Uterus (tissue), 4 donors: ENCODE measurements at places on chromosomes 13 and 19. TPM values are rescaled to one million over a fixed set of nuclear protein-coding genes. Genes with fewer than 3 reads are reported as not detected.
A peak's percentile ranks its signal among the peaks of the same experiment; 100 is the strongest.

DNA sequence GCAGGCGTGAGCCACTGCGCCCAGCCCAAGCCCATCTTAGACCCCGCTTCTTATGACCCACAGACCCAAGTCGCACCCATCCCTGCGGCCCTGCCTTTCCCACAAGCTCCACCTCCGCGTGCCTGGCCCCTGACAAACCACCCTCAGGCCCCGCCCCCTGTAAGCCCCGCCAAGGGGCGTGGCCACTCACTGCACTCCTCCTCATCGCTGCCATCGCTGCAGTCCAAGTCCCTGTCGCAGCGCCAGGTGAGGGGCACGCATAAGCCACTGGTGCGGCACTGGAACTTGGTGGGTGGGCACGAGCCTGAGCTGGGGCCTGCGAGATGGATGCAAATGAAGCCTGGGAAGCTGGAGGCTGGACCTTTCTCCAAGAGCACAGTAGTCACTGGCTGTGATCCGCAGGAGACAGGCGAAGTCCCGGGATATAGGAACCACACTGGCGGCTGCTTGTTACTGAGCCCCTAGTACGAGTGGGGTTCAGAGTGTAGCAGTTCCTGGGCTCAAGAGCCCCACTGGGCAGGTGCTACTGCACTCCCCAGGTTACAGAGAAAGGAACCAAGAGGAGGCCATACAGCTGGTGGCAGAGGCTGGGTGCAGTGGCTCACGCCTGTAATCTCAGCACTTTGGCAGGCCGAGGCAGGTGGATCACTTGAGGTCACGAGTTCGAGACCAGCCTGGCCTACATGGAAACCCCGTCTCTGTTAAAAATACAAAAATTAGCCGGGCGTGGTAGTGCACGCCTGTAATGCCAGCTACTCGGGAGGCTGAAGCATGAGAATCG lies 3.1 kb downstream of the CD320 start:
- H3K4me1 ChIP-seq = peaks cover 7% of the 10 kb centered on the region
- no peaks in the 10 kb centered on the region for H3K27me3 ChIP-seq
- no peak overlapping the region for H3K27ac ChIP-seq
- no peaks in the 10 kb centered on the region for H3K36me3 ChIP-seq
- DNase-seq = peak; percentile 17

DNA sequence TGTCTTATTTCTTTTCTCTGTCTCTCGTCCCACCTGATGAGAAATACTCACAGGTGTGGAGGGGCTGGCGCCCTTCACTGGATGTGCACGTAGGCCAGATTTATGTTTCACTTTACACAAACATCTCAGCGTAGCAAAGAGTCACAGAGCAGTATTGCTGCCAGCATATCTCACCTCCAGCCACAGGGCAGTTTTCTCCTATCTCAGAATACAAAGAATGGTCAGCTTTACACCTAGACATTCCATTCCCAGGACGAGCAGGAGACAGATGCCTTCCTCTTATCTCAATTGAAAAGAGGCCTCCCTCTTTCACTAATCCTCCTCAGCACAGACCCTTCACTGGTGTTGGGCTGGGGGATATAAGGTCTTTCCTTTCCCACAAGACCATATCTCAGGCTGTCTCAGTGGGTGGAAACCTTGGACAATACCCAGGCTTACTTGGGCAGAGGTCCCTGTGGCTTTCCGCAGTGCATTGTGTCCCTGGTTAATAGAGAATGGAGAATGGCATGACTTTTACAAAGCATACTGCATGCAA lies 7.2 kb upstream of the ZNF611 start:
- H3K27ac ChIP-seq = no peak overlapping the region
- H3K36me3 ChIP-seq = no peaks in the 10 kb centered on the region
- H3K4me1 ChIP-seq = no peaks in the 10 kb centered on the region

DNA sequence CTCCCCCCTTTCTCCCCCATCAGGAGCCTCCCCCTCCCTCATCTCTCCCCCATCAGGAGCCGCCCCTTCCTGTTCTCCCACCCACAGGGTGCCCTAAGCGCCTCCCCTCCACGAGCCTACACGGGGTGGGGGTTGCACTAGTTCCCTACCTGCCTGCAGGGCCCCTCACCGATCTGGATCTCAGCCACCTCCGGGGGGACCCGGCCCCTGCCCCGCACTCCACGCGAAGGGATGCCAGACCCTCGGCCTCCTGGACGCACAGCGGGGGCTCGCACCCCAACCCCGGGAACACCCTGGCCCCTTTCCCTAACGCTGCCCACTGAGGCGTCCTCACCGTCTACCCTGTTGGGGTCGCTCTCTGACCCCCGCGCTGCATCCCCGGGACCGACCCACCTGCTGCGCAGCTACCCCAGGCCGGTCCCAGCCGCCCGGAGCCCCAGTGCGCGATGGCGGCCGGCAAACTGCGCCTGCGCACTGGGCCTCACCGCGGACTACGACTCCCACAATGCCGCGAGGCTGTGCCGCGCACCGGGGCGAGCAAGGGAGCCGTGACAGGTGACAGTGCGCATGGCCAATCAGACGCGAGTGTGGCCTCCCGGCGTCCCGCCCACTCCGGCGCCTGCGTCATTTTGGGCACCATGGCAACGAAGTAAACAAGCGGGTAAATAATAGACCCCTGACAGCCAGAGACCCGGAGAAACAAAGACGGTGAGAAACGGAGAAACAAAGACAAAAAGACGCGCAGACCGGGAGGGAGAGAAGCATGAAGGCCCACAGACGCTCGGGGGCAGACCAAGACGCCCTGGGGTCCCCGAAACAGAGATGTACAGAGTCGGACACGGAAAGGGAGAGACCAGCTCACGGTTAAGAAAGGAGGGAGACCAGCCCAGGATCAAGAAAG lies at the start of gene ZSCAN18:
ZSCAN18 (minus strand) TSS at position 451 of the 901 bp plus-strand sequence. CDS start 7,964 bp downstream, outside the sequence.
- H3K27ac ChIP-seq = peak within 1 kb of the TSS; percentile 97
- peak within 1 kb of the TSS; percentile 90 for H3K4me3 ChIP-seq
- peaks cover 3% of the 10 kb centered on the region for H3K4me1 ChIP-seq
- H3K27me3 ChIP-seq = no peaks in the 10 kb centered on the region
- DNase-seq = peak; percentile 98

- H3K36me3 ChIP-seq = no peaks in the 10 kb centered on the region
- no peak overlapping the region for H3K4me3 ChIP-seq
- H3K4me1 ChIP-seq = no peaks in the 10 kb centered on the region
- no peaks in the 10 kb centered on the region for H3K27me3 ChIP-seq
These were observed 302.9 kb downstream of the DCT start for GRCh38 chr13:94176561-94176960.

DNA sequence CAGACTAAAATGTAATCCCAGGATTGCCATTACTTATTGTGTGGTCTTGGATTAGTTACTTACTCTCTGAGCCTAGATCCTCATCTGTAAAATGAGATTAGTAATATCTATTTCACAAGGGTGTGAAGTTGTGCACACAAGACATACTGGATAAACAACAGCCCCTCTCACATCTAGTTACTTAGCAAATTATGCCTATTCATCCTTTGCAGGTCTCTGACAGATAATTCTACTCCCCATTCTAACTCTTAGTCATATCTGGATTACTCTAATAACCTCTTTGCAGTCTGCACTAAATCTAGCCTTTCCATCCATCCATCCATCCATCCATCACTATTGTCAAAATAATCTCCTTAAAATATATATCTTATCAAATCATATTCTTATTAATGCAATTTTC lies 12.4 kb downstream of the MTRF1 start:
- no peak for DNase-seq
- no peak overlapping the region for H3K27ac ChIP-seq
- H3K27me3 ChIP-seq = no peaks in the 10 kb centered on the region
- no peaks in the 10 kb centered on the region for H3K36me3 ChIP-seq

GRCh38 chr19:46371371-46371901 lies 24.5 kb downstream of the PPP5C start:
- H3K27ac ChIP-seq = no peak overlapping the region
- no peaks in the 10 kb centered on the region for H3K27me3 ChIP-seq
- H3K36me3 ChIP-seq = no peaks in the 10 kb centered on the region
- no peak for DNase-seq
- H3K4me3 ChIP-seq = no peak overlapping the region
- peaks cover 14% of the 10 kb centered on the region for H3K4me1 ChIP-seq

DNA sequence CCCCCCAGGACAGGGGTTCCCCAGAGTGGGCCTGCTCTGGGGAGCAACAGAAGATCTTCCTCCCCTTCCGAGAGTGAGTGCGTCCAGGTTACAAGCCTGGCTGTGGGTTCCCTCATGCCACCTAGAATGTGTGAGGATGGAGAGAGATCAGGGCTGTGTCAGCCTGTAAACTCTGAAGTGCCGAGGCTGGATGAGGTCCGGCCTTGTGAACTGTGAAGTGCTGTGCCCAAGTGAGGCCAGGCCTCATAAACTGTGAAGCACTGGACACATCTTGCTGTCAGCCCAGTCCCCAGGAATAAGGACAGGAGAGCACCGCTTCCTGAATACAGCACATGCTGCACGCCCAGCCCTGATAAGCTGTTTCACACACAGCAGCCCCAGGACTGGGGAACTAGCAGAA lies 7.6 kb downstream of the KCNN1 start:
- no peaks in the 10 kb centered on the region for H3K4me1 ChIP-seq
- no peak overlapping the region for H3K4me3 ChIP-seq
- no peaks in the 10 kb centered on the region for H3K36me3 ChIP-seq
- H3K27ac ChIP-seq = no peak overlapping the region
- H3K27me3 ChIP-seq = no peaks in the 10 kb centered on the region

DNA sequence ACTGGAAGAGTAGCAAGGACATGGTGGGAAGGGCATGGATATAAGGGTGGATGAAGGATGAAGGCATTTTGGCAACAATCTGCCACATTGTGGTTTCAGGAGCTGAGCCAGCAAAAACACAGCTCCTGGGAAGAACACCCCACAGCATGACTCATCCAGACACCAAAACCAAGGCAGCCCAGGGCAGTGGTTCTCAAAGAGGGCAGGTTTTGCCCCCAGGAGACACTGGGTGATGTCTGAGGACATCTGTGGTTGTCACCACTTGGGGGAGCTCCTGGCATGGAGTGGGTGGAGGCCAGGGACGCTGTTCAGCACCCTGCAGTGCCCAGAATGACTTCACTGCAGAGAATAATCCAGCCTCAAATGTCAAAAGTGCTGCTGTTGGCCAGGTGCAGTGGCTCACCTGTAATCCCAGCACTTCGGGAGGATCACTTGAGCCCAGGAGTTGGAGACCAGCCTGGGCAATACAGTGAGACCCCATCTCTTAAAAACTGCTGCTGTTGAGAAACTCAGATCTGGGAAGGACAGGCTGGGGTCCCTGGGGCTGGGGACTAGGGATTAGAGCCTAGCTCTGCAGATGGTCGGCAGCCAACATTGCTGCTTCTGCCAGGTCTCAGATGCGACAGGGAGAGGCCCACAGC lies 16.1 kb downstream of the ZFR2 start:
- DNase-seq = no peak
- H3K27me3 ChIP-seq = no peaks in the 10 kb centered on the region
- H3K27ac ChIP-seq = no peak overlapping the region
- no peak overlapping the region for H3K4me3 ChIP-seq
- H3K36me3 ChIP-seq = no peaks in the 10 kb centered on the region
- H3K4me1 ChIP-seq = no peaks in the 10 kb centered on the region

- H3K4me3 ChIP-seq = no peak overlapping the region
- no peaks in the 10 kb centered on the region for H3K27me3 ChIP-seq
- no peak overlapping the region for H3K27ac ChIP-seq
- no peaks in the 10 kb centered on the region for H3K4me1 ChIP-seq
- H3K36me3 ChIP-seq = no peaks in the 10 kb centered on the region
These were observed 328.1 kb downstream of the MZT1 start for GRCh38 chr13:72399351-72399750.

The DNAJC3 gene
- total RNA-seq = 16.9 TPM

The ANGPTL8 gene
- total RNA-seq = not detected

The FREM2 gene
- under 0.01 TPM for total RNA-seq

The PRODH2 gene
- not detected for total RNA-seq
